ENCODE measurements at places on chromosomes 6 and 20.

GRCh38 chr6:152295920-152296319, 341.2 kb downstream of the SYNE1 start:
- no peak for DNase-seq

- no peak for DNase-seq
Measured at GRCh38 chr6:30061858-30062458, 893 bp downstream of the POLR1H start.

- no peak for DNase-seq
Measured at GRCh38 chr20:51402201-51402600, 140.3 kb downstream of the NFATC2 start.

DNA sequence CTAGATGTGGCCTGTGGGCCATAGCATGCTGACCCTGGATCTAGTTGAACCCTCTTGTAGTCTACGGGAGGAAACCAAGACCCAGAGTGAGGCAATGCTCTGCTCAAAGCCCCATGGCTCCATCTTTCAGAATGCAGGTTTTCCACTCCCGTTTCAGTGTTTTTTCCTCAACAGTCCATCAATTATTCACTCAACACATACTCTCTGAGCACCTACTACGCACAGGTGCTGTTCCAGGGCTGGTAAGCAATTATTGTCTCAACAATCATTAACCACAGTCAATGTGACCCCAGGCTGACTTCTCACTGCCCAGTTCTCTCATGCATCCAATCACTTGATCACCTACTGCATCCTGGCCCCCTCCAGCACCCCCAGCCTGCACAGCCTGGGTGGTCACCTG, 20.0 kb downstream of the MOCS1 start:
- no peak for DNase-seq

- DNase-seq = no peak
Measured at GRCh38 chr6:128307671-128308070, 212.7 kb downstream of the PTPRK start.

- no peak for DNase-seq
Measured at GRCh38 chr20:8849990-8850389, 218.9 kb upstream of the PLCB4 start.

GRCh38 chr6:138227316-138227781, 9.1 kb upstream of the PBOV1 start:
- no peak for DNase-seq

DNA sequence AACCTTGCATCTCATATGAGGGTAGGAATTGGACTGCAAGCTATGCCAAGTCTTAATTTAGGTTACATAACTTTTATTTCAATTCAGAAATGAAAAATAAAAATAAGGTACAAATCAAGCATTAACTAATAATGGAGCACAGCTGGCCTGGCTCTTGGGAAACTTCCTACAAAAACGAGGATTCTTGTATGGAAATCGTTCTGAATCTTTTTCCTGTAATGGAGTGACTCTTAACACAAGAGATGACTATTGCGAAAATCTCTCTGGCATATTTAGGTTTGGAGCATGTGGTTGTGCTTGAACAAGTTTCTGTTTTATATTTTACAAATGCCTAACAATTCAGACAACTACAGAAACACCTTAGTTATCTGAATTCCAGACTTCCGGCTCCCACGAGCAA, 34.0 kb upstream of the PI16 start:
- DNase-seq = no peak

DNA sequence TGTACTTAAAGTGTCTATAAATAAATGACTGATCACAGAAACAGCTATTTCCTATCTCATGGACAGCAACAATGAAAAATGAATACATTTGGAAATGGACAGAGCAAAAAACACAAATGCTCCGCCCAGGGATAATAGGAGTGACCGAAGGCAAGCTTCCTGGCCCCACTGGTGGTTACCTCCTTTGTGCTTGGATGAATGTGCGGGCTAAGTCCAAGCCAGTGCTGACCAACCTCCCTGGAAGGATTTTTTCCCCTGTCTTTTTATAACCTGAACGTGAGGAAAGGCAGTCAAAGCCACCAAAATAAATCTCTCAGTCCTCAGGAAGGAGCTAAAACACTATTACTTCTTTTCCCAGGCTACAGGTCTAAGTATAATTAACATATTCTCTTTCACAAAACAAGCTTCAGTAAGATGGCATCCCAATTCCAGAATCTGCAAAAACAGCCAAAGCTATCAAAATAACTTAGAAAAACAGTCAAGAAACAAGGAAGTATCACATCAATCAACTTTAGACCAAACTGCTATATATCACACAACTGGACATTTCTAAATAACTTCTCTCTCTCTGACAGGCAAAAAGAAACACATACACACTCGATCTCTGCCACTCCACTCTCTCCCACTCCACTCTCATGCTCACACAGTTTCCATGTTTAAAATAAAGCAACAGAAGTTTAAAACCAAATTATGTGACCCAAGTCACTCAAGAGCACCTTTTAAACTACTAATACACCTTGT, 10.0 kb downstream of the KIF16B start:
- no peak for DNase-seq

GRCh38 chr6:45786355-45786781, 229.3 kb downstream of the CLIC5 start:
- no peak for DNase-seq

- no peak for DNase-seq
Measured at GRCh38 chr20:1938464-1939269, 43.5 kb downstream of the SIRPA start.

- DNase-seq = no peak
Measured at GRCh38 chr20:31569163-31570020, 35.7 kb upstream of the ID1 start.

DNA sequence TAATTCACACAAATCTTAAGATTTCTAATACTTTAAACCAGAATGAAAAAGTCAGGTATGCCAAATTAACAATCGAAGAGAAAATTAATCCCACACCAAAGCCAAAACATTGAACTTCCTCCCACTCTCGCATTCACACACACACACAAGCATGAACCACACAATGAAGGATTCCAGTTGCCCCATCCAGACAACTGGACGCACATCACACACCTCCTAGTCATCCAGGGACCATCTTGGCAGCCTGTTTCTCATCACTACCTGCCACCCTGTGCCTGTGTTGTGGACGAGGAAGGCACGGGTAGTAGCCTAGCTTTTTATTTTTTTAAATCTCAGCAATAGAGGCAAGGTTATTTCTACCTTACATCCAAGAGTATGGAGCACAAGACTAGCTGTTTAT, 15.2 kb downstream of the B4GALT5 start:
- no peak for DNase-seq

DNA sequence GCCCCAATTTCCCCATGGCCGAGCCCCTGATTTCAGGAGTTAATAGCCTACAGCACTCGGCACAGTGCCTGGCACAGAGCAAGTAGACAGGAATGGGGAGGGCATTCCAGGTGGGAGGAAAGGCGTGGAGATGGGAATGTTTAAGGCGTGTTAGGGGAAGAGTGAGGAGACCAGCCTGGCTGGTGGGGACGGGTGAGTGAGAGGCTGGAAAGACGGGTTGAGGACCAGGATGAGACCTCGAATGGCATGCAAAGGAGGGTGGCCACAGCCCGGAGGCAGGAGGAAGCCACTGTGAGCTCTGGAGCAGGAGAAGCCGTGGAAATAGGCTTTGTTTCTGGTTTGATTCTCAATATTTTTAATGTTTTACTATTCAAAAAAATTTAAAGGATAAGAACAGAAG, 49.5 kb downstream of the CEBPB start:
- DNase-seq = no peak

- DNase-seq = no peak
Measured at GRCh38 chr6:17666646-17667045, 40.1 kb downstream of the NUP153 start.

DNA sequence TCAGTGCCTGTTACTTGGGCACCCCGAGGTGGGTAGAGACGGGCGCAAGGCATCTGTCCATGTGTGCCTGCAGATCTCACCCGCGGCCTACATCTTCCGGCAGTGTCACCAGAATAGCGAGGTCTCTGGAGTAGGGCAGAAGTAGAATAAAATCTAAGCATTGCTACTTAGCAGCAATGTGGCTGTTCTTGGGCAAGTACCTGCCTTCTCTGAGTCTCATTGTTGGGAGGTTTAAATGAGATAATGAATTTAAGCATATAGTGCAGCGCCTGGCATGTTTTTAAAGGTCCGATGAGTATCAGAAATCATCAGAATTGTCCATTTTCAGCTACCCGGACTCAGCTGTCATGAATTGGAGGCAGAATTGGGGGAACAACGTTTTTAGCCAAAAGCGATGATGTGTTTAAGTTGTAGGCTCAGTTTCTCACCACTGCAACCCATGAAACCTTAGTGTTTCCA, 800 bp downstream of the ABCC10 start:
- no peak for DNase-seq

GRCh38 chr6:43325876-43326275, 17.2 kb upstream of the CRIP3 start:
- no peak for DNase-seq

DNA sequence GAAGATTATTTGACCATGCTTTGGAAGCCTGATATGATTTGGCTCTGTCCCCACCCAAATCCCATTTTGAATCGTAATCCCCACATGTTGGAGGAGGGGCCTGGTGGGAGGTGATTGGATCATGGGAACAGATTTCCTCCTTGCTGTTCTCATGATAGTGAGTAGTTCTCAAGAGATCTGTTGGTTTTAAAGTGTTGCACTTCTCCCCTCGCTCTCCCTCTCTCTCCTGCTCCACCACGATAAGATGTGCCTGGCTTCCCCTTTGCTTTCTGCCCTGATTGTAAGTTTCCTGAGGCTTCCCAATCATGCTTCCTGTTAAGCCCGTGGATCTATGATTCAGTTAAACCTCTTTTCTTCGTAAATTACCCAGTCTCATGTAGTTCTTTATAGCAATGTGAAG, 21.7 kb upstream of the FAM217A start:
- no peak for DNase-seq

DNA sequence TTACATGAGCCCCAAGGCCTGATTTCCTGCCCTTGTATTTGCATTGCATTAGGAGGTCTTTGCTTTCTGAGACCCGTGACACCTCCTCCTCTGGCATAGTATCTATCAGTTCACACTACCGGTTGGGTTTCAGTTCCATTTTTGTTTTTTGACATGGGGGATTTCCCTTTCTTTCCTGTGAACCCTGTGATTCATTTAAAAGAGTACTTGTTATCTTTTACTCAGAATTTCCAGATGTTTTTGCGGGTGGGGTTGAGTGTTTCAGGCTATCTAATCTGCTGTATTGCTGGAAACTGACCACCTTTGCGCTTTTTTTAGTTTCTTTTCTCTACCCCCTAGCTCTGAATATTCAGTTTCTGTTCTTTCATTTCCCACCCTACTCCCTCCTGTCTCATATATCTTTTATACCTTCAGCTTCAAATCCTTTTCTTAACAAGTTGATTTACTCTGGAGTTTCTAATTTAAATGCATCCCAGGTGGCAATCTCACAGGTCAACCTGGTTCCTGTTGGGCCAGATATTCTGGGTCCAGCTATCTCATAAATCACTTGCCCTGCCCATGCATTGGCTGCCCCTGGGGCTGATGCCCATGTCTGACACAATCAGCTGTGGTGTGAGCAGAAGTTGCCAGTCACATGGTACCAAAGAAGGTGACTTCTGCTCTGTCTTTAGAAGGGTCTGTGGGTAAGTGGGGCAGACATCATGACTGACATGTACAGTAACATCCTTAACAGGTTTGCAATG, 14.3 kb upstream of the NCOA3 start:
- no peak for DNase-seq

- no peak for DNase-seq
Measured at GRCh38 chr6:134173936-134174671, 121.7 kb upstream of the SLC2A12 start.

GRCh38 chr6:44485601-44486401, 98.3 kb downstream of the CDC5L start:
- no peak for DNase-seq

GRCh38 chr6:170086639-170087420, 204.0 kb downstream of the DLL1 start:
- no peak for DNase-seq

GRCh38 chr6:43496370-43497128, 13.6 kb downstream of the LRRC73 start:
- DNase-seq = peak; percentile 93

GRCh38 chr20:53205046-53205445, 232.9 kb downstream of the TSHZ2 start:
- DNase-seq = no peak

DNA sequence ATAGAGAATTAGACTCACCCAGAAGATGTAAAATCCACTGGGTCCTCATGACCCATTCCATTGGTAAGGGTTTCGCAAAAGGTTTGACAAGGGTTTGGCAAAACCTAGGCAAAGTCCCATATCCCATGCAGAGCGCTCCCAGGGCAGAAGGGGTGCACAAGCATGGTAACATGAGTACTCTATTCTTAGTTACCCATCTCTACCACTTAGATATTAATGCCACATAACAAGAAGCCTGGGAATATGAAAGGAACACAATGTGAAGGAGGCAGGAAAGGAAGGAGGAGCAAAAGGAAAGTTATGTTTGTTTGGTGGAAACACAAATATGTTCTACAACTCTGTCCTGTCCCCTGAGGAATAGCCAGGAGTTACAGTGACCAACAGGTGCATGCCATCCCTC, 163.1 kb downstream of the FAXC start:
- no peak for DNase-seq

GRCh38 chr6:19803331-19804204, 33.6 kb upstream of the ID4 start:
- DNase-seq = no peak

GRCh38 chr6:148629592-148630465, 117.0 kb upstream of the UST start:
- no peak for DNase-seq

DNA sequence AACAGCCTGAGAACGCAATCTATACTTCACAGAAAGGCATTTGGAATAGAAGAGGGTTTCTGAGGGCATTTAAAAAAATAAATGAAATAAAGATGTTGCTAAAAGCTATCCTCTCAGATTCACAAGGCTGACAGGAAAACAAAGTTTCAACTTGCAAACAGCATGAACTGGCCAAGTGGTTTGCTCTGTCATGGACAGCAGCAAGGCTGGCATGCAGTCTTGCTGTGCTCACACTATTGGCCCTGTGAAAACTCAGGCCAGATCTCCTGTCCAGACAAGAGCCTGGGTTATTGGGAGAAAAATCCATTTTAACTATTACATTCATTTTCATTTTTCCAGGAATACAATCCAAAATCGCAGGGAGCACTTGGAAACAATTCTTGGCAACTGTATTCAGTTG, 506.2 kb upstream of the SLC35B3 start:
- DNase-seq = no peak

- no peak for DNase-seq
Measured at GRCh38 chr6:137846274-137846673, 20.8 kb upstream of the TNFAIP3 start.

GRCh38 chr20:35002426-35003210, 47.0 kb downstream of the MYH7B start:
- no peak for DNase-seq

GRCh38 chr6:45741437-45742171, 274.1 kb downstream of the CLIC5 start:
- no peak for DNase-seq

GRCh38 chr6:38034274-38034914, 214.9 kb downstream of the ZFAND3 start:
- DNase-seq = no peak

GRCh38 chr6:19906171-19906570, 69.0 kb downstream of the ID4 start:
- no peak for DNase-seq

GRCh38 chr6:5680095-5680494, 326.6 kb downstream of the NRN1 start:
- DNase-seq = no peak

GRCh38 chr6:83313882-83314281, 117.0 kb downstream of the ME1 start:
- no peak for DNase-seq

GRCh38 chr6:158826819-158827501, 7.8 kb upstream of the EZR start:
- DNase-seq = no peak
